ENCODE measurements at places on chromosomes 4 and X.

- DNase-seq = peak; percentile 33
Measured at GRCh38 chrX:136146614-136147314, 569 bp upstream of the FHL1 start.

GRCh38 chr4:7862561-7863192 lies 77.0 kb downstream of the AFAP1 start:
- DNase-seq = no peak

GRCh38 chr4:41750121-41750625 lies 1.6 kb upstream of the PHOX2B start:
- no peak for DNase-seq

DNA sequence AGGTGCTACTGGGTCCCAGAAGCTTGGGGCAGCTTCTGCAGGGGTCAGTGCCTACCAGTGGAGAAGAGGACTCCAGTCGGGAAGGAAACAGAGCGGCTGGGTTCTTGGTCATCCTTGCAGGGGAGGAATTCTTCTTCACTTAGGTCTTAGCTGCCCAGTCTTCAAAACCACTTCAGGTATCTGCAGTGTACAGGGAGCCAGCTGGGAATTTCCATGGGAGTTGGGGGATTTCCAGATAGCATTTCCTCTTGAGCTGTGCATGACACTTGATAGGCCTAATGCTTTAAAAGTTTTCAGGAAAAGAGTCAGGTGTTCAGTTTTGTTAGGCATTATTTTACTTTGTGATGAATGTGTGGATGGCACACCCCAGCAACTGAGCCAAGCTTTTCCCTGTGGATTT lies 58.1 kb upstream of the ENPP6 start:
- no peak for DNase-seq

GRCh38 chr4:179441596-179441995 lies 1999.4 kb upstream of the AGA start:
- DNase-seq = no peak

- DNase-seq = peak; percentile 90
Measured at GRCh38 chr4:99946356-99947189, at the start of gene DNAJB14. DNAJB14 (minus strand) TSS chr4:99946618; CDS start chr4:99946571, 47 bp downstream.

DNA sequence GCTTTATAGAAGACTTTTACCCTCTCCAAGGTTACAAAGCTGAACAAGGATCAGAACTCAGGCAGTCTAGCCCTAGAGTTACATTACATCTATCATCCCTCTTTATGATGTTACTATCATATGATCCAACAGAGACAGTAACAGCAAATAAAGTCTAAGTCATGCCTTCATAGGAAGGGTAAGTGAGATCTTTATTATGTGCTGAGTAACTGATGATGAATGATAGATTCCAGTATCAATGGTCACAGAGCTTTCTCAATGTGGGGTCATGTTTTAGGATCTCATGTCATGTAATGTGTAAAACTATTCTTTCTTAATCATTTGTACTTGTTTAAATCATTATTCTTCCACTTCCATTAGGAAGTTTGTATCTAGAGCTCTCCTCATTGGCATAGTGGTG lies 22.8 kb downstream of the ELOVL6 start:
- DNase-seq = no peak

DNA sequence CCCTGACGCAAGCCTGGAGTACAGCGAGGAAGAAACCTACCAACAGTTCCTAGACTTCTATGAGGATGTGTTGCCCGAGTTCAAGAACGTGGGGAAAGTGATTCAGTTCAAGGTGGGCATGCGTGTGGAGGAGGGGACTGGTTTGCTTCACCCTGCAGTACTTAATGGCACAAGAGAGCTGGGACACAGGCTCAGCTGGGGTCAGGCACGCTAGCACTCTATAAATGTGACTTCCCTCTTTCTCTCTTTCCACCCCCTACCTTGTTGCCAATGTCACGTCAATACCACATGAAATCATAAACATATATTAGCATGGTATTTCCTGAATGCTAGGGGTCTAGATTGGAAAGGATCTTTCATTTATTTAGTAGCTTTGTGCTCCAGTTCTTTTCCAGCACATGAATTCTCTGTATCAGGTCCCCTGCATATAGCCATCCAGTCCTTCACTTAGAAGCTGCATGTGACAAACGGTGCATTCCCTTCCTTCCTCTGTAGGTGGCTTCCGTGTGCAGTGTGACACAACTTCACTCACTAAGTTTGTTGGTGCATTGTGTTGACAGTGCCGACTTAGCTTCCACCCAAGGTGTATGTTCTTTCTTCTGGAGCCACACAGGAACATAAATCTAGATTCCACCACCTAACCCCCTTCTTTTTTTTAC lies 25.6 kb downstream of the ZRSR2 start:
- peak; percentile 21 for DNase-seq

GRCh38 chr4:132540268-132540667 lies 608.8 kb upstream of the PCDH10 start:
- DNase-seq = no peak

DNA sequence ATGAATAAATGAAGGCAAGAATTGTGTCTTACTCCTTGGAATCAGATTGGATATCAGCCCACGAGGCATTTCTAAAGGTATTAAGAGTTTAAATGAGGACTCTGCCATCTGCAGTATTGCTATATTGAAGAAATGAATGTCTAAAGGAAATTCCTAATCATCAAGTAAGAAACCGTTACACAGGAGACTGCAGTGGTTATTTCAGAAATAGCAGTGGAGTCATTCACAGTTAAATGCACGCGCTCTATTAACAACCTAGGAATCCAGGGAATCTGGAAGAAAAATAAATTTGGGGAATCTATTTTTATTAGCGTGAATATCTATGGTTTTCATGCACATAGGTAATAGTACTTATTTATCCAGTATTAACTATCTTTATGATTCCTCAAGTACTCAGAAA lies 334.2 kb downstream of the TENM3 start:
- DNase-seq = no peak

DNA sequence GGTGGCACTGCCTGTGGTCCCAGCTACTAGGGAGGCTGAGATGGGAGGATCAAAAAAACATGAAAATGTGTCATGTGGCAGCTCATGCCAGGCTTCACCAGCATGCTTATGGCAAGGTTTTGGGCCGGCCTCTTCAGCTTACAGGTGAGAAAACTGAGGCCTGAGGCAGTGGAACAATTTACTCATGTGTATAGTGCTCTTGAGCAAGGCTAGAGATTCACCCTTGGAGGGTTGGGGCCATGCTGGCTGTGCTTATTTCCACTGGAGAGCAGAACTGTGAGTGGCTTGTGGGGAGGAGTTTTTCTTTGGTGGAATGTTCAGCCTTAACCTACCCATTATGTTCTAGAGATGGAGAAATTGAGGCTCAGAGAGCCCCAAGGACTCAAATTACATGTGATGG lies 31.8 kb downstream of the NSD2 start:
- no peak for DNase-seq

Data from GM20000 (cell line).